ENCODE measurements at places on chromosomes 3 and 15. TPM values are rescaled to one million over a fixed set of nuclear protein-coding genes. Genes with fewer than 3 reads are reported as not detected.

DNA sequence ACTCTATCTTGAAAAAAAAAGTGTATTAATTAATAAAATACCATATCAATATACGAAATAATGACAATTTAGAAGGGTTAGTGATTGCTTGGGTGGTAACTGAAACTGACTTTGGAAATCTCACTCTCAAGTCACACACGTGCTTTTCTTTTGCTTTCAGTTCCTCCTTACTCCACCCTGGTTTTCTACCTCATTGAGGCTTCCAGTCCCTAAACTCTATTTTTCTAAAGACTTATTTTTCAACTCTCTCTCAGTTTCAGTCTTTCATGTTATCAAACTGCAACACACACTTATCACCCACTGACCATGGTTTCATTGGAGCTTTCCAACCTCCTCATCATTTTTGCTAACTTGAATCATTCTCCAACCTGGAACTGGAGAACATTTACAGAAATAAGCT is 23.5 kb downstream of the IL12A start:
- DNase-seq, result no peak

GRCh38 chr3:32751377-32751776 is 66.4 kb downstream of the CNOT10 start:
- DNase-seq, result no peak

- no peak for DNase-seq
Observed at GRCh38 chr3:107265526-107265925, 111.7 kb upstream of the CCDC54 start.

DNA sequence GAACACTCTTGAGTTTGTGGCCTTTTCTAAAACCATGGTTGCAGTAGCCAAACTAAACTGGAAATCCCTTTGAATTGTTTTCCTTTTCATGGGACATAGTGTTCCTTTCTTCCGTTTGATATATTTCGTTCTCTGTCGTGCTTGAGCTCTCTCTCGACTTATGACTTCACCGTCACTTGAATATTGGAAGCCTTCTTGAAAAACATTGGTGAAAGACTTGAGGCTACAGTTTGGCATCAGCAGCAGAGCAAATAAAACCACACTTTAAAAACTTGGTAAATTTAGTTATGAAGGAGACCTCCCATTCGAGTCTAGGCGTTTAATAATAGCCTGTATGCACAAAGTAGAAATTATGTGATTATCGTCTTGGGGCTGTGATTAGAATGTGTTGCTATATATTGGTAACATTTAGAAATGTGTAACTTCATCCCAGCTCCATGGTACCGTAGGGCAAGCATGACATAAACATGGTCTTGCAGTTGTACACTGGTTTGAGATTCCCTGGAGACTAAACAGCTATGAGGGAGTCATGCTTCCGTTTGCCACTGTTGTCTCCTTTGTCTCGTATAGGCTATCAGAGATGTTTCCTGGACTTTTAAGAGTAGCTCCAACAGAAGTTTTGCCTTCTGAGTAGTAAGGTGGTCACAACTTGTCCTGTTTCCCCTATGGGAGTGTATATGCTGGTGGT is 122.3 kb downstream of the PTPRG start:
- no peak for DNase-seq

DNA sequence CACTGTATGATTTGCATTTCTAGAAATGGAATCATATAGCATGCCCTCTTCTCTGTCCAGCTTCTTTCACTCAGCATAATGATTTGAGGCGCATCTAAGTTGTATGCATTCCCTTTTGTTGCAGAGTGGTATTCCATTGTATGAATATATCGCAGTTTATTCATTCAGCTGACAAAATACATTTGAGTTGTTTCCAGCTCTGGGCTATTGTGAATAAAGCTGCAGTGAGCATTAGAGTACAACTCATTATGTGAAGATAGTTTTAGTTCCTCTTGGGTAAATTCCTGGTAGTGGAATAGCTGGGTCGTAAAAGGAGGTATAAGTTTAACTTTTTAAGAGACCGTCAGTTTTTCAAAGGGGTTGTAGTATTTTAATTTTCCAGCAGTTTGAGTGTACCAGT is 38.5 kb upstream of the POLR2M start:
- no peak for DNase-seq

GRCh38 chr3:49383387-49383786 is 25.2 kb upstream of the GPX1 start:
- peak; percentile 16 for DNase-seq

- no peak for DNase-seq
Observed at GRCh38 chr3:150158943-150159625, 188.4 kb upstream of the PFN2 start.

GRCh38 chr3:188860147-188860546 is 311.6 kb upstream of the TPRG1 start:
- DNase-seq, result no peak

GRCh38 chr3:122680475-122681283 is at the start of gene PARP14:
Gene PARP14 (plus strand): TSS chr3:122680839. CDS start chr3:122680884, 45 bp downstream.
- peak; percentile 86 for DNase-seq

DNA sequence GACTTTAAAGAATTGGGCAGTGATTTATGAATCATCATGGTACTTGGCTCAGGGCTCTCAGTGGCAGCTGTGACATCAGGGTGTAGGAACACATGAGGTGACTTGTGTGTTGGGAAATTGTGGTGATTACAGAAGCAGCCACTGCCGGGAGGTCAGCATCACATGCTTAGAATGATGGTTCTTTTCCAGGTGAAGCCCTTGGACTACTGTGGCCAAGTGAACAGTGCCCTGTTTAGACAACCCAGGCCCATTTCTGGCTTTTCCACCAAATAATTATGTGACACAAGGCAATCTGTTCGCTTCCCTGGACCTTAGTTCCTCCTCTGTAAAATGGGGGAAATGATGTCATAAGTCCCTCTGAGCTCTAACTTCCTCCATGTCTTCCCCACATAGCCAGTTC is 139.7 kb upstream of the ROPN1 start:
- no peak for DNase-seq

DNA sequence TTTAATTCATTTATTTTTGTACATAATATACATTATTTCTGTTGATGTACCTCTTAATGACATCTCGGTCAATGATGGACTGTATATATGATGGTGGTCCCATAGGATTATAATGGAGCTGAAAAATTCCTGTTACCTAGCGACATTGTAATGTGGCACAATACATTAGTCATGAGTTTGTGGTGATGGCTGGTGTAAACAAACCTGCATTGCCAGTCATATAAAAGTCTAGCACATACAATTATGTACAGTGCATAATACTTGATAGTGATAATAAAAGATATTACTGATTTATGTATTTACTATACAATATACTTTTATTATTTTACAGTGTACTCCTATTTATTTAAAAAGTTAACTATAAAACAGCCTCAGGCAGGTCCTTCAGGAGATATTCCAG is 15.1 kb downstream of the TTC14 start:
- no peak for DNase-seq

DNA sequence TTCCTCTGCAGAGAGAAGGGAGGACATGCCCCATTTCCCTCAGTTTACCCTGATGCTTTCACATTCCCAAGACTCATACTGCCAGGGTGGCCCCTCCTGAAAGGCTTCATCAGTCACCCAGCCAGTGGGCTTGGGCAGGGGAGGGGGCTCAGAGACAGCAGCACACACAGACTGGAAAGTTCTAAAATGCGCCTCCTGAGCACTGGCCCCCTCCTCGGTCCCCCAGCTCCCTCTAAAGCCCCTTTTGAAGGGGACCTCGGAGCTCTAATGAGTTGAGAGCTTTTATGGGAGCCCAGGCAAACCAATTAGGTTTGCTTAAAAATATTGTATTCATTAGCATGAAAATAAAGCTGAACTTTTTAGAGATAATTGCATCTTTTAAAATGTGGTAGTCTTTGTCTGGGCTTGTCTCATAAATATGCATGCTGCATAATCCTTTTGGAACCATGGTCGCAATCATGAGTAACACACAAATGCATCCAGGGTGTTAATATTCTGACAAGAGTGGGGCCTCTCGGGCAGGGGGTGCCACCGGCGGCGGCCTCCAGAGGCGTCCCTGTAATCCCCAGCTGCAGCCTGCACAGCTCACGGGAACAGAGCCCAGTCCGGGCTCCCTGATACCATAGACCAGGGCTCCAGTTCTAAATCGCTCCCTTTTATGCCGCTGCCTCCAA is 78.5 kb downstream of the RPLP1 start:
- peak; percentile 45 for DNase-seq

GRCh38 chr3:176651622-176652021 is 545.7 kb downstream of the TBL1XR1 start:
- no peak for DNase-seq

DNA sequence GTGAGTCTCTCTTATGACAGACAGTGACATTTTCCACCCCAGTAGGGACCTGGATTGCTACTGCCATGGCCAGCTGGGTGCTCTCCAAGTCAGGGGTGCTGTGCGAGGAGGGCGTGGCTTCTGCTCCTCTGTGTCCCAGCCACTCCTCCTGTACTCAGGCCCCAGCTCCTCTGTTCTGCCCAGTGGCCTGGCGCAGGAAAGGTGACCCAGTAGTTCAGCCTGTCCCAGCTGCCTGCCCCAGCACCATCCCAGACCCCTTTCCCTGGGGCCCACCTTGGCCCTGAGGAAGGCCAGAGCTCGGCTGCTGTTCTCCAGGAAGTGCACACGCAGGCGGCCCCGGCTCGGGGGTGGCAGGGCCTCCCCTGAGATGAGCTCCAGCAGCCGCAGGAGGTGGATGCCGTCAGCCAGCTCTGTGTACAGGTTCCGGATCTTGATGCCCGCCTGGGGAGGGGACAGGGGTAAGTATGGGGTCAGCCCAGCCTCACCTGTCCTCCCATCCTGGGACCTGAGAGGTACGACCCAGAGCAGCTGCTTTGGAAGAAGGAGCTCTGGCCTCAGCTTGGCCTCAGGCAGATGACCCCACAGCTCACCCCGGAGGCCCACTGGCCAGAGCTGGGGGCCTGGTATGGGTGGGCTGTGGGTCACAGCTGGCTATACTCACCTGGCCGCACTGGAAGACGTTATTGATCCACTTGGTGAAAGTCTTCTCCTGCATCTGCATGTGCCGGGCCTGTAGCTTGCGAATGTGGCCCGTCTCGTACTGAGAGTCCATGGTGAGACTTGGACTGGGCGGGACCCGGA is 1.0 kb downstream of the SPTBN5 start:
- DNase-seq, result no peak

DNA sequence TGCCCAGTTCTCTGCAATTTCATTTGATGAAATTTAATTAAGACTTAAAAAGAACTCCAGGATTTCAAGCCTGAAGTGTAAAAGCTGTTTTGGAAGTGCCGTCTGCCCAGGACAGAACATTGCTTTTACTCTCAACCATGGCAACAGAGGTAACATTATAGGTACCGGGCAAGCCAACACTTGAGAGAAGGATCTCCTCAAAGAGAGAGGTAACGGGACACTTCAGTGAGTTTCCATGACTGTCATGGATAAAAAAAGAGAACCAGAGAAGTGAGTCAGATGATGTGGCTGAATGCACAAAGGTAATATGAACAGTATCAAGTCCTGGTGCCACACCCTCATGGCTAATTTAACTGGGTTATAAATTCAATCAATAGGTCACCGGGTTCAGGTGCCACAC is 130.2 kb upstream of the LMOD3 start:
- no peak for DNase-seq

DNA sequence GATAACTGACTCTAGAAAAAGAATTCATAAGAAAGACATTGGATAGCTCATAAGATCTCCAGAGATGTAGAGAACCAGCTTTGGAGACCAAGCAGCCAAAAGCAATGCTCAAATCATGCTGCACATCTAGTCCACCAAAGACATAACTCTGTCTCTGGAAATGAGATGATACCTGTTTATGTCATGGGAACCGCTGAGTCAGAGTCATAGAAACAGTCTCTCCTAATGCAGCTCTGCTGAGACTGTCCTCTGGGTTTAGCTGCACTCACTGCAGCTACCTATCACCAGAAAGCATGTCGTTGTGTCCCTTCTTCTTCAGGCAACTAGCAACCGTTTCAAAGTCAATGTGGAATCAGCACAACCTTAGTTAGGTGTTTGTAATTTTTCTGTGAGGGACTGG is 218.5 kb upstream of the ROBO1 start:
- no peak for DNase-seq

DNA sequence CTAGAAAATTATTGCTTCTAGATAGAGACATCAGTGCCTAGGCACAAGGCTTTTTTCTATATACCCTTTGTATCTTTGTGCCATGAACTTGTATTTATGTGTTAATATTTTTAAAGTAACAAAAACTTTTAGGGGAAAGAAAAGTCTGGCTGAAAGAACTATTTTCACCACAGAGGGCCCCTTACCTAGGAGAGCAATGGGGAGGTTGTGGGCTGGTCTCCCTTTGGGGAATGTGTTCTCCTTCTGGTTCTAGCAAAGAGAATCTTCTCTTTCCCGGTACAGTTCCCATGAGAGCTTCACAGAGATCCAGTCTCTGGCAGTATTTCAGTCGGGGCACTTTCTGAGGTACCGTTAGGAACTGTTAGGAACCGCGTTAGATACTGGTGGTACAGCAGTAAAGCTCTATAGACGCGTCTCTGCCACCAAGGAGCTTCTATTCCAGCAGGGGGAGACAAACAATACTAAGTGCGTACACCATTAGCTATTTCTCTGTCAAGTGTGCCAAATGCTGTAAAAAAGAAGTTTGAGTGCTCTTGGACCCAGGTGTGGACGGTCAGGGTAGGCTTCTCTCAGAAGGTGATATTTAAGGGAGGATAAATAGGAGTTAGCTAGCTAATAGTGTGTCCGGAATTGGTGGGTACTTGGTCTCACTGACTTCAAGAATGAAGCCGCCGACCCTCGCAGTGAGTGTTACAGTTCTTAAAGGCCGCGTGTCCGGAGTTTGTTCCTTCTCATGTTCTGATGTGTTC is 4.6 kb upstream of the EPB42 start:
- DNase-seq, result peak; percentile 53

DNA sequence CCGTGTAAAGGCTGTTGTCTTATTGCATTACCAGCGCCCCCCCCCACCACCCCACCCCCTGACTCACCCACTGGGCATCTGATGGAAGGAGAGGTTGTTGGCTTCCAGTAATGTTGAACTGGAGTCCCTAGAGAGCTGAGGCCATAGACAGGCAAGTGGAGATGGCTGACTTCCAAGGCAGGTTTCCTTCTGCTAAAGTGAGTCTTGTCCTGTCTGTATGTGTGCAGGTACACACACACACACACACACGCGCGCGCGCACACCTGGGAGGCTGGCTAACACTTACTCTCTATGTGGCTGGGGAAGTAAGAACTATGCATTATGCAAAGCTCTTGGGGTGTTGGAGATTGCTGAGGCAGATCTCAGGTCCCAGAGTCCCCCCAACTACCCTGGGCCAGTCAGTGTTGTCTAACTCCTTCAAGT is 1.6 kb upstream of the KY start:
- DNase-seq, result no peak

The VILL gene
- 5.9 TPM for total RNA-seq

The NISCH gene
- 53.0 TPM for total RNA-seq

The GP9 gene
- not detected for total RNA-seq

The PYGO1 gene
- total RNA-seq, result 15.4 TPM

The FAM240A gene
- not detected for total RNA-seq

The LIPH gene
- total RNA-seq, result 0.19 TPM

The SMCO1 gene
- not detected for total RNA-seq

The HCLS1 gene
- total RNA-seq, result 72.0 TPM

The GABRA5 gene
- total RNA-seq, result not detected

The SUSD5 gene
- total RNA-seq, result 4.0 TPM

The ADAMTSL3 gene
- total RNA-seq, result 17.4 TPM

The CYP8B1 gene
- 0.10 TPM for total RNA-seq

Data from posterior vena cava (tissue), 2 donors.